ENCODE measurements at places on chromosomes 7 and 10. TPM values are rescaled to one million over a fixed set of nuclear protein-coding genes. Genes with fewer than 3 reads are reported as not detected.
A peak's percentile ranks its signal among the peaks of the same experiment; 100 is the strongest.

DNA sequence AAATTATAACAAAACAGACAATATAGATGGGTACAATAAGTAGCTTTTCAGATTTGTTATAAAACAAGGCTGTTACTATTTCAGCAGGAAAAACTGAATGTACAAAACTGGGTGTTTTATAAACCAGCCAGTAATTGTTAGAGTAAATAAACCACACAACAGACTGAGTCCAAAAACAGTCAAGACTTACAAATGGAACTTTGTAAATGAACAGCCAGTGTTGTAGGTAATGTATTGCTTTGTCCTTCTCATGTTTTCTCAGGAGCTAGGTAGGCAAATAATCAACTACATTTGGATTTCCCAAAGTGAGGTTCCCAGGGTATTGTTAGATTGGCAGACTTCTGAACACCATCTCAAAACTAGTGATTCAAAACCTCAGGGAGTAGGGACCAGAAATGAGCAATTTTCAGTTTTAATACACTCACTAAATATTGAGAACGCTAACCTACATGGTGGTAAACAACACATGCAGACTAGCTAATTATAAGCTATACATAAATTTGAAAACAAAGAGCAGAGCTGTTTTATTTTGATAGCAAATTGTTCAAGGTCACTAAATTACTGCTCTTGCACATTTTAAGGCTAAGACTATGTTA lies 36.2 kb downstream of the HERPUD2 start:
- DNase-seq: no peak

Gene C10orf67
- not detected for total RNA-seq

- DNase-seq: no peak
Measured at GRCh38 chr10:16795410-16796073, 21.7 kb downstream of the RSU1 start.

Gene ANKRD7
- total RNA-seq: 0.61 TPM

DNA sequence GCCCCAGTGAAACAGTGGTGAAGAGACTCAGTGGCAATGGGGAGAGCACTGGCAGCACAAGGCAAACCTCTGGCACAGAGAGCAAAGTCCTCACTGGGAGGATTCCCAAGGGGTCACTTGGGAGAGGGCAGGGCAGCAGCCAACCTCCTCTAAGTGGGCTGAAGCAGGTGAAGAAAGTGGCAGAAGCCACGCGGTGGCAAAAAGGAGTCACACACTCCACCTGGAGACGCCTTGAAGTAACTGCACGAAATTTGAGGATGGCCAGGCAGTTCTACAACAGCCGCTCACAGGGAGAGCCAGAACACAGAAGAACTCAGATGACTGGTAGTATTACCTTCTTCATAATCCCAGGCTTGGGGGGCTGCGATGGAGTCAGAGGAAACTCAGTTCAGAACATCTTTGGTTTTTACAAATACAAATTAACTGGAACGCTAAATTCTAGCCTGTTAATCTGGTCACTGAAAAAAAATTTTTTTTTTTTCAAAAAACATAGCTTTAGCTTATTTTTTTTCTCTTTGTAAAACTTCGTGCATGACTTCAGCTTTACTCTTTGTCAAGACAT lies 574 bp upstream of the IL6 start:
- DNase-seq: peak; percentile 84

Gene DYNC1I1
- total RNA-seq: not detected
